Stimulated activated CD8-positive, alpha-beta memory T cell treated with anti-CD3 and anti-CD28 coated beads, Interleukin-4, amount 100 ng/mL, for 48 hours (primary cell): ENCODE measurements at places on chromosomes 16 and 17.

DNA sequence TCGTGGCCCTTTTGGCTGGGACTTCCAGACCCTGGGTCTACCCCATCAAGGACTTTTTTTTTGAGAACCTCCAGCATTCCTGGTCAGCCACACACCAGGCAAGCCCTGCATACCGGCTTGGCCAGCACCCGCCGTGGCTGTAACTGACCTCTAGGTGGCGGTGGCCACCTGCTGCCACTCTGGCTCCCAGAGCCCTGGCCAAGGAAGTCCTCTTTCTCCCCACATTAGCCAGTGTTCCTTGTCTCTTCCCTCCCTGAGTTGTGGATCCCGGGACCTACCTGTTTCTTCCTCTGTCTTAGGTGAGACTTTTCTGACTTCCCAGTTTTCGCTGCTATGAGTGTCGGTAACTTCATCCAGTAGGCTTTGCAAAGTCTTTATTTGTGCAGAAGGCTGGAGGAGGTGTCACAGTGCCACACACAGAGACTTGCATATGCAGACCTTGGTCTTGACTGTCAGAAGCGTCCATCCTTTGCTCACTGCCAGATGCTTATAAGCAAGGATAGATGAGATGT lies 348.3 kb downstream of the CPPED1 start:
- peak; percentile 71 for DNase-seq

- DNase-seq = no peak
Observed at GRCh38 chr16:30070490-30070889, 4.9 kb downstream of the ALDOA start.

DNA sequence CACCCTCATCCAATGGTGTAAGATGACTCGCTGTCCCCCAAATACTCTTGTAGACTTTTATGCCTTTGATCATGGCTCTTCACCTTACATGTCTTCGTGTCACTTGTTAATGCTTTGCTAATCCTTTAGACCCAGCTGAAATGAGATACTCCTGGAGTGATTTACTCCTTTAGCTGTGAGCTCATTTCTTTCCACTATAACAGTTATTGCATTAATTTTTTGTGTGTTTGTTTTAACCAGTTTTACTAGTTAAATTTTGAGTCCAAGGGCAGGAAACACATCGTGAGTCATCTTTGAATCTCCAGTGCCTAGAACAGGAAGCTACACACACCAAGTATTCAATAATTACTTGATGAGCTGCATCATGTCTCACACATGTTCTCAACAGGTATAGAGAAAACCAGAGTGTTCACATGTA lies 6.5 kb upstream of the CTCF start:
- DNase-seq = no peak

- no peak for DNase-seq
Observed at GRCh38 chr17:65177901-65178300, 40.7 kb downstream of the RGS9 start.

DNA sequence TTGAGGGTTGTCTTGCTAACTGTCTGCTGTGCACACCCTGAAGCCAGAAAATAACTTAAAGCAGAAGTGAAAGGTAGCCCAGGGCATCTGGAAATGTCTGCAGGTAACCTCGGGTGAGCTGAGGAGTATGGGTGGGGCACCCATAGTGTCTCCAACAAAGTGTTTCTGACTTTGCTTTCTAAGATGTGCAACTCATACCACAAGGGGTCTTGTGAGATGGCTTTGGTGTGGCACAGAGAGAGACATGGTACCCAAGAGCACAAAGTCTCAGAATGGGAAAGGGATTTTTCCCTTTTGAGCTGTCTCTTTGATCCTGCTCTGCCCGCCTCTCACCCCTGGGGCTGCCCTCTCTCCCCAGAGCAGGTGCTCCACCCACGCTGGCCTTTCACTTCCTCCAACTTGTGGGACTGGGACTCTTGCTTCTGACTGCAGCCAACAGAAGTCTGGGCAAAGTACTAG lies 6.9 kb downstream of the CHD9 start:
- DNase-seq = peak; percentile 66

GRCh38 chr17:78879635-78880186 lies 23.3 kb downstream of the CEP295NL start:
- peak; percentile 42 for DNase-seq

GRCh38 chr16:29925105-29925756 lies 795 bp downstream of the KCTD13 start:
- no peak for DNase-seq
